ENCODE measurements at places on chromosomes 6 and 20. TPM values are rescaled to one million over a fixed set of nuclear protein-coding genes. Genes with fewer than 3 reads are reported as not detected.

- no peaks in the 10 kb centered on the region for H3K36me3 ChIP-seq
- no peak overlapping the region for H3K4me3 ChIP-seq
- DNase-seq = no peak
- peaks cover 30% of the 10 kb centered on the region for H3K4me1 ChIP-seq
- no peaks in the 10 kb centered on the region for H3K27me3 ChIP-seq
Observed at GRCh38 chr6:34680802-34681515, 15.6 kb downstream of the ILRUN start.

DNA sequence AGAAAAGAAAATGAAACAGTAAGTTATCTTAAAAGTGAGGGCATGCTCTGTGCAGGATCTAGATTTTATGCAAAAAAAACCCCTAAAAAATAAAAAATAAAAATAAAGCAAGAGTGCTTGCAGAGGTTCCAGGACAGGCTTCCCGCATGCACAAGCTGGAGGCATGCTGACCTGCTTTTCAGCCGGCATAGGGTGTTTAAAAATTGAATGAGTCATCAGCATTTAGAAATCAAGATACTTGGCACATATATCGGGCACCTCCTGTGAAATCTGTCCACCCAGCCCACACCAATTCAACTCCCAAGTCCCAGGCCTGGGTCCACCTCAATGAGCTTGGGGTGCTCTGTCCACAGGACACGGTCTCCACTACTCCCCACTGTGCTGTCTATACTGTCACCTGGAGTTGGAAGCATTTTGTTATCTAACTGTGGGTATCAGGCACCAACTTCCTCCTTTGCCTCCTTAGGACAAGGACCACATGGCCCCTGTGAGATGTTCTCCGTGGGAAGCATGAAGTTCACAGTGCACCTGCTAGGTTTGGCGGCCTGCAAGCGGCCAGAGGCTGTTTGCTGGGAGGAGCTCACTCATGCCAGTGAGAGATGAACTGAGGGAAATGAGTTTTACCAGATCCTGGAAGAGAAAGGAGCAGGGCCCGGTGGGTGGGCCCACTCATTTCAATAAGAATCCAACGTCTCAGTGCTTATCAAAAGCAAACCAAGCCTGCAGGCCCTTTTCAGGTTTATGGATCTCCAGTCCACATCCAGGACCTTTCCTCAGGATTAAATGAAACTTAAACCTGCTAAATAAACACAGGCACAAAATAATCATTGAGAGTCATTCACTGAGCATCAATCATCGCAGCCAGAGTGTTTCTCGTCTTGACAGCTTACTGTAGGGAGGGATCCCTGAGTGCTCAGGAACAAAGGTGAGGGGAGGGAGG is 121.1 kb downstream of the FOXA2 start:
- H3K27me3 ChIP-seq = no peaks in the 10 kb centered on the region
- no peak overlapping the region for H3K27ac ChIP-seq
- no peak overlapping the region for H3K4me3 ChIP-seq
- no peak for DNase-seq
- H3K4me1 ChIP-seq = no peaks in the 10 kb centered on the region

DNA sequence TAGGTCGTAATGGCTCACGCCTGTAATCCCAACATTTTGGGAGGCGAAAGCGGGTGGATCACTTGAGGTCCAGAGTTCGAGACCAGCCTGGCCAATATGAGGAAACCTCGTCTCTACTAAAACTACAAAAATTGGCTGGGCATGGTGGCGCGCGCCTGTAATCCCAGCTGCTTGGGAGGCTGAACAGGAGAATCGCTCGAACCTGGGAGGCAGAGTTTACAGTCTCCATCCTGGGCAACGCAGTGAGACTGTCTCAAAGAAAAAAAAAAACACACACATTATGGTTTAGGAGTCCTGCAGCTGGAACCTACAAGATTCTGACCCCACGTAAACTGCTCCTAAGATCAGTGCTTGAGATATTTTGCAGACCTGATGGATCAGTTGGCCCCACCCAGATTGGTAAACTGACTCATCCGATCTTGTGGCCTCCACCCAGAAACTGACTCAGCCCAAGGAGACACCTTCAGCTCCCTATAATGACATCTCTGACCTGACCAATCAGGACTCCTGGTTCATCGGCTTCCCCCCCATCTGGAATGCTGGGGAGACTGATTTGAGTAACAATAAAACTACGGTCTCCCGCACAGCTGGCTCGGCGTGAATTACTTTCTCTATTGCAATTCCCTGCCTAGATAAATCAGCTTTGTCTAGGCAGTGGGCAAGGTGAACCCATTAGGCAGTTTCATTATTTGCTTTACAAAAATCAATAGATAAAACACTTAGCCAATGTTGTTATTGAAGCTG is 96.2 kb upstream of the BTN3A2 start:
- peaks cover 13% of the 10 kb centered on the region for H3K4me1 ChIP-seq
- H3K4me3 ChIP-seq = no peak overlapping the region
- no peaks in the 10 kb centered on the region for H3K36me3 ChIP-seq
- DNase-seq = no peak

- H3K27me3 ChIP-seq = no peaks in the 10 kb centered on the region
- H3K4me3 ChIP-seq = no peak overlapping the region
Observed at GRCh38 chr6:13715444-13715883, 3.8 kb upstream of the RANBP9 start.

- H3K4me3 ChIP-seq = peak overlapping the region; percentile 59
- no peaks in the 10 kb centered on the region for H3K27me3 ChIP-seq
- DNase-seq = no peak
- peaks cover 11% of the 10 kb centered on the region for H3K4me1 ChIP-seq
- no peaks in the 10 kb centered on the region for H3K36me3 ChIP-seq
Observed at GRCh38 chr6:26311385-26312095, 53.5 kb upstream of the BTN3A2 start.

GRCh38 chr6:12909833-12910232 is 193.3 kb downstream of the PHACTR1 start:
- H3K36me3 ChIP-seq = no peaks in the 10 kb centered on the region
- no peak for DNase-seq
- H3K27ac ChIP-seq = no peak overlapping the region
- no peak overlapping the region for H3K4me3 ChIP-seq
- H3K4me1 ChIP-seq = no peaks in the 10 kb centered on the region

- no peak for DNase-seq
- H3K36me3 ChIP-seq = no peaks in the 10 kb centered on the region
- no peak overlapping the region for H3K4me3 ChIP-seq
- no peak overlapping the region for H3K27ac ChIP-seq
- H3K4me1 ChIP-seq = no peaks in the 10 kb centered on the region
Observed at GRCh38 chr6:96301781-96302180, 219.8 kb upstream of the UFL1 start.

DNA sequence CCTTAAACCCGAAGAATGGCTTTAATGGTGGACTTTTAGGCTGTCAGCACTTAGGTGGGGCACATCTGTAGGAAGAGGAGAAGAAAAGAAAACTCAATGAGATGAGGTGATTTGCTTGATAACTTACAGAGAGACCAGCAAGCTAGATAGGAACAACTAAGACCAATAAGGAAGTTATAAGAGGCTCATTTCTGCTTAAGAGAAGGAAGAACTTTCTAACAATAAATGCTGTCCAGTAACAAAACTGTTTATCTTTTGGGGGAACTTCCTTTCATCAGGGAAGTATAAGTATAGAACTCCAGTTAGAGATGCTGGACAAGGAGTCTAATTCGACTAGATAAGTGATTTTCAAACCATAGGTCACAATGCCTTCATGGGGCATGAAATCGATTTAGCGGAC is 107.2 kb upstream of the SIRPA start:
- peaks cover 29% of the 10 kb centered on the region for H3K27me3 ChIP-seq
- no peak overlapping the region for H3K27ac ChIP-seq
- no peak for DNase-seq
- H3K36me3 ChIP-seq = no peaks in the 10 kb centered on the region

GRCh38 chr20:10719740-10720385 is 46.1 kb upstream of the JAG1 start:
- no peaks in the 10 kb centered on the region for H3K27me3 ChIP-seq
- peaks cover 8% of the 10 kb centered on the region for H3K4me1 ChIP-seq
- H3K4me3 ChIP-seq = no peak overlapping the region
- no peak for DNase-seq

GRCh38 chr20:23513164-23513563 is 22.2 kb downstream of the CST8 start:
- no peaks in the 10 kb centered on the region for H3K27me3 ChIP-seq
- no peak overlapping the region for H3K4me3 ChIP-seq
- no peak for DNase-seq

DNA sequence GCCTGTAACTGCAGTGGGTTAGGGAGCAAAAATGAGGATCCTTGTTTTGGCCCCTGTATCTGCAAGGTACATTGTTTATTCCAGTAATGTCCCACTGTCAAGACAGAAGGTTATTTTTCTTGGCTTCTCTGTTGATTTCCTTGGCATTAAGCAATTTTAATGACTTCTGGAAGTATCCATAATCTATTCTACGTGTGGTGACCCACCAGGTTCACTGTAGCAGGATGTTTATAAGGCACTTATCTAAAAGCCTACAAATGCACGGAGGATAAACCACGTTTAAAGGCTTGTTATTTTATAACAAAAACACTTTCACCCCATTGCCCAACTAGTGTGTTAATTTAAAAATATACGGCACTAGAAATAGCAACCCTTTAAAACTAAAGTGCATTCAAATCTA is 294.9 kb downstream of the LAMA2 start:
- no peak for DNase-seq
- H3K27ac ChIP-seq = no peak overlapping the region
- no peak overlapping the region for H3K4me3 ChIP-seq
- H3K27me3 ChIP-seq = no peaks in the 10 kb centered on the region
- H3K36me3 ChIP-seq = no peaks in the 10 kb centered on the region

DNA sequence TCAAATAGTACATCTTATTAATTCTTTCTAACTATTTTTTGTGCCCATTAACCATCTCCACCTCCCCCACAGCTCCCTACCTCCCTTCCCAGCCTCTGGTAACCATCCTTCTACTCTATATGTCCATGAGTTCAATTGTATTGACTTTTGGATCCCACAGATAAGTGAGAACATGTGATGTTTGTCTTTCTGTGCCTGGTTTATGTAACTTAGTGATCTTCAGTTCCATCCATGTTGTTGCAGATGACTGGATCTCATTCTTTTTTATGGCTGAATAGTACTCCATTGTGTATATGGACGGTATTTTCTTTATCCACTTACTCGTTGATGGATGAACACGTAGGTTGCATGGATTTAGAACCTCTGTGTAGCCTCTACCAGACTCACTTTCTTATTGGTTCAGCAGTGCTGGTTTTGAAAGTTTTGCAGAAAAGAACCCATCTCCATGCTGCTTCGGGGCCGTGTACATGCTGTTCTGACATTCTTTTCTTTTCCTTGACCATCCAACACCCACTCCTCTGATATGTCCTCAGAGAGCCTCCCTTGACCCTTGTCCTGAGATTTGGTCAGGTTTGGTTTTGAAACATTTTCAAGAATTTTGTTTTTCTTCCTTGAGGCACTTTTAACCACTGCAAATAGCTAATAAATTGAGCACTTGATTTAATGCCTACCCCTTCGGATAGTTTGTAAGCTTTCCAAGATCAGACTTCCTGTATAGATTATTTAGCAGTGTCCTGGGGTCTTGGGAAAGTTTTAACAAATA is 231.2 kb upstream of the ZFP64 start:
- no peaks in the 10 kb centered on the region for H3K4me1 ChIP-seq
- H3K36me3 ChIP-seq = no peaks in the 10 kb centered on the region
- no peak overlapping the region for H3K4me3 ChIP-seq
- no peak for DNase-seq
- no peak overlapping the region for H3K27ac ChIP-seq

DNA sequence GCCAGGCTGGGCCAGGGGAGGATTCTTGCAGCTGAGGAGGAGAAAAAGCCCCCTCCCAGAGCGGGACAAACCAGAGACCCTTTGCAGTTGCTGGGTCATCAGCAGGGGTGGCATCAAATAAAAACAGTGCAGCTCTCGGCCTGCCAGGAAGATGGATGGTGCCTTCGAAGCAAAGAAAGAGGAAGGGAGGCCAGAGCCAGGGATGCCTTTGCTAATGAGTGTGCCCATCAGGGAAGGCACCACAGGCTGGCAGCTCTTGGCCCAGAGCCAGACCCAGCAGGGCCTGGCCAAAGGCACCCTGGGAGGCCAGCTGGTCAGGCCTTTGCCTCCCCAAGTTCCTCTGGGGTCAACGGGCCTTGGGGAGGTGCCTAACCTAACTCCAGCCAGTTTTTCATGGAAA is 26.3 kb upstream of the ZNF318 start:
- DNase-seq = no peak
- peaks cover 4% of the 10 kb centered on the region for H3K4me1 ChIP-seq
- H3K4me3 ChIP-seq = no peak overlapping the region
- no peaks in the 10 kb centered on the region for H3K27me3 ChIP-seq

GRCh38 chr20:23419995-23420901 is 1.0 kb downstream of the NAPB start:
- no peaks in the 10 kb centered on the region for H3K36me3 ChIP-seq
- H3K27me3 ChIP-seq = no peaks in the 10 kb centered on the region
- peaks cover 13% of the 10 kb centered on the region for H3K4me1 ChIP-seq
- H3K27ac ChIP-seq = peak overlapping the region; percentile 92
- DNase-seq = peak; percentile 78
- peak overlapping the region; percentile 86 for H3K4me3 ChIP-seq

GRCh38 chr6:125574604-125575003 is 174.8 kb upstream of the HEY2 start:
- no peak for DNase-seq
- no peak overlapping the region for H3K4me3 ChIP-seq
- no peak overlapping the region for H3K27ac ChIP-seq
- H3K27me3 ChIP-seq = no peaks in the 10 kb centered on the region
- H3K36me3 ChIP-seq = no peaks in the 10 kb centered on the region
- H3K4me1 ChIP-seq = no peaks in the 10 kb centered on the region

- peak within 1 kb of the TSS; percentile 79 for H3K27ac ChIP-seq
- H3K27me3 ChIP-seq = peaks cover 4% of the 10 kb centered on the region
Observed at GRCh38 chr20:45911486-45912343, at the start of gene PLTP. Gene PLTP (minus strand): TSS chr20:45912155. CDS start chr20:45911452, 703 bp downstream.

The RIMS4 gene
- total RNA-seq = 3.5 TPM

The SLC4A11 gene
- 5.0 TPM for total RNA-seq

The NINL gene
- total RNA-seq = 10.7 TPM

The FLRT3 gene
- 60.7 TPM for total RNA-seq

The MOXD1 gene
- 13.4 TPM for total RNA-seq

Measured in lower lobe of right lung (tissue), 2 donors.